ENCODE measurements at places on chromosomes 7 and 10. TPM values are rescaled to one million over a fixed set of nuclear protein-coding genes. Genes with fewer than 3 reads are reported as not detected.

The TMEM229A gene
- not detected for total RNA-seq

The RPP38 gene
- total RNA-seq = 15.0 TPM

The PRLHR gene
- total RNA-seq = not detected

The LIPA gene
- 61.0 TPM for total RNA-seq

The KIF11 gene
- total RNA-seq = 7.4 TPM

The TRIM73 gene
- total RNA-seq = 2.4 TPM

Measured in Caki2 (cell line).